D721Med (cell line): ENCODE measurements at places on chromosomes 4 and X.
A peak's percentile ranks its signal among the peaks of the same experiment; 100 is the strongest.

DNA sequence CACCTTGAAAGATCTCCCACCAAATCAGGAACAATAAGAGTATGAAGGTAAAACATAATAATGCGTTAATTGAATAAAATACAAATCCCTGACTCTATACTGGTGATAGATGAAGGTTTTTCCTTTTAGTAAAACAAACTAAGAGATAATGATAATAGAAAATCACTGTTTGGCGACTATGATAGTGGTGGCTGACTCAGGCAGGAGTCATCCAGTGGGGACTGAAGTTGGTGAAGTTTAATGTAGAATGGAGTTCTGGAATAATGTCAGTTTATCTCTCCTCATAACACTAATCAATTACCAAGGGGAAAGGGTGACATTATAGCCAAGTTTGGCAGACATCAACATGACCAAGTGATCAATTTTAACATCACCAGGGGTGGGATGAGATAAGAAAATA lies 21.3 kb downstream of the ABCG2 start:
- DNase-seq, result no peak

- DNase-seq, result no peak
Observed at GRCh38 chr4:48698029-48698971, 81.8 kb downstream of the FRYL start.

DNA sequence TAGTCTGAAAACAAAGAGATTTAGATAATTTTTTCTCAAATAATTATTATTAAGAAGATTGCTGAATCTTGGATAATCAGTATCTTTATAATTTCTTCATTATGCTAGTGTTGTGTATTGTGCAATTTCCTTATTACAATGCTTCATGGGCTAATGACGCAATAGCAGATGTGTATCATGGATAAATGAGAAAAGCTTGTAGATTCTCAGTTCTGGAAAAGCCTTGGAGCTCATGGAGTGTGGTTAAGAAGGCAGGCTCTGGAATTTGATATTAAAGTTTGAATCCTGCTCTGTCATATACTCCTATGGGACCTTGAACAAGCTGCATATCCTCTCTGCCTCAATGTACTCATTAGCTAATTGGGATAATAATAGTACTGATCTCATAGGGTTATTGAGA lies 18.9 kb upstream of the CXCL8 start:
- DNase-seq, result no peak

DNA sequence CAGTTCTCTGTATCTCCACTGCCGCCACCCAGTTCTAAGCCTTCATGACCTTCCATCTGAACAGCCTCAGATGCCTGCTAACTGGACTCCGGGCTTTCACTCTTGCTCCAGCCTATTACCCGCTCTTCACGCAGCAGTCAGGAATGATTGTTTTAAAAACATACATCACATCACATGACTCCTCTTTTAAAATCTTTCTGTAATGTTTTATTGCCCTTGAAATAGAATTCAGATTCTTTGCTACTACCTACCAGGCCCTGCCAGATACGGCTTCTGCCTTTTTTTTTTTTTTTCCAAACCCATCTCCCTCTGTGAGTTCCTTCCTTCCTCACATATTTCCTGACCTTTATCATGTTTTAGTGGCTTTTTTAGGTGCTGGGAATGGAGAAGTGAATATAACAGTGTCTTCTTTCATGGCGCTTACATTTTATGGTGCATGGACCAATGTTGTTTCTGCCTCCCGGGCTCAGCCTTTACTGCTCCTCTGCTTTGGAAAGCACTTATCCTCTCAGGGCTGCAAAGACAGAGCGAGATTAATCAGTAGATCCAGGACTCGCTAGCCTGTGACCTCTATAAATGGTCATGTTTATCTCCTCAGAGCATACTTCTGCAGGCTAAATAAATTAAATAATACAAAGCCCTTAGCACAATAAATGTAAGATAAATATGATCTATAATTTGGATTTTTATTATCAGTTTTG lies 58.0 kb downstream of the FBXO8 start:
- no peak for DNase-seq

DNA sequence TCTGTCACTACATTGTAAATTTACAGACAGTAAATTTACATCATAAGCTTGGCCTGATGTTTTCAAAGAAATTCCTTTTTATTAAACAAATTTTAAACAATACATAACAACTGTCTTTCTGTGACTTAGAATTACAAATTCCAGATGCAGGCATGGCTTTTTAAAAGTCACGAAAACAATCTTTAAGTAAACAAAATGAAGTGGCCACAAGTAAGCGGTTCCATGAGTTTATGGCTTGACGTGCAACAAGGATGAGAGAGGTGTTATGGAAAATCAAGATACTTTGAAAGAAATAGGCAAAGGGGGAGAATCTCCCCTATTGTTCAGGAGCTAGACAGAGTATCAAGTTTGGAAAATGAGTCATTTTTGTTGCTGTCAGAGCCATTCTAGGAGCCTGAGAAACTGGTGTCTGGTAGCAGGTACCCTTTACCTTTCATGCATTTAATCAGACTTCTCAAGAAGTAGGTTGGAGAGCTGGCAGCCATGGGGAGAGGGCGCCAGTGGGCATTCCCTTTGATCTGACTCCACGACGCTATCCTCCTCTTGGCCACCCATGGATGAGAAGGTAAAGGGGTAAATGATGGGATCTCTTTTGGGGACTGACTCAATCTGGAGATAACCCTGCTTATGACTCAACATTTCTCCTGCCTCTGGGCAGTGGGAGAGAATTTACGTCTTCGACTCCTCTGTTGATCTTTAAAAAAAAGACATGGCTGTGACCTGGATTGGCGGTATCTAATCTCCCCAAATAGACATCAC lies 217.2 kb downstream of the SPRY1 start:
- DNase-seq, result no peak

DNA sequence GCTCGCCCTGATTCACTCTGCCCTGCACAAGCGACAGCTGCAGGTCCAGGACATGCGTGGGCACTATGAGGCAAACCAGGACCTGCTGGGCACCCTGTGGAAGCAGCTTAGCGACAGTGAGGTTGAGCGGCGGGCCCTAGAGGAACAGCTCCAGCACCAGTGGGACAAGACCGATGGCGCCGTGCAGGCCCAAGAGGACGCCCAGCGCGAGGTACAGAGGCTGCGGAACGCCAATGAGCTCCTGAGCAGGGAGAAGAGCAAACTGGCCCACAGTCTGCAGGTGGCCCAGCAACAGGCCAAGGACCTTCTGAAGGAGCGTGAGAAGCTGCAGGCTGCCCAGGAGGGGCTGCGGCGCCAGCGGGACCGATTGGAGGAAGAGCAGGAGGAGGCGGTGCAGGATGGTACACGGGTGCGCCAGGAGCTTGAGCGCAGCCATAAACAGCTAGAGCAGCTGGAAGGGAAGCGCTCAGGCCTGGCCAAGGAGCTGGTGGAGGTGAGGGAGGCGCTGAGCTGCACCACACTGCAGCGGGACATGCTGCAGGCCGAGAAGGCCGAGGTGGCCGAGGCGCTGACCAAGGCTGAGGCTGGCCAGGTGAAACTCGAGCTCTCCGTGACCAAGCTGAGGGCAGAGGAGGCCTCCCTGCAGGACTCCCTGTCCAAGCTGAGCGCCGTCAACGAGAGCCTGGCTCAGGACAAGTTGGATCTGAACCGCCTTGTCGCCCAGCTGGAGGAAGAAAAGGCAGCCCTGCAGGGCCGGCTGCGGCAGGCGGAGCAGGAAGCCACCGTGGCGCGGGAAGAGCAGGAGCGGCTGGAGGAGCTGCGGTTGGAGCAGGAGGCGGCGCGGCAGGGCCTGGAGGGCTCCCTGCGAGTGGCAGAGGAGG lies 12.8 kb downstream of the SMIM10L2A start:
- no peak for DNase-seq

GRCh38 chr4:8910100-8910821 lies 38.6 kb upstream of the HMX1 start:
- no peak for DNase-seq

- DNase-seq, result no peak
Observed at GRCh38 chr4:186958726-186959350, 235.2 kb upstream of the FAT1 start.

DNA sequence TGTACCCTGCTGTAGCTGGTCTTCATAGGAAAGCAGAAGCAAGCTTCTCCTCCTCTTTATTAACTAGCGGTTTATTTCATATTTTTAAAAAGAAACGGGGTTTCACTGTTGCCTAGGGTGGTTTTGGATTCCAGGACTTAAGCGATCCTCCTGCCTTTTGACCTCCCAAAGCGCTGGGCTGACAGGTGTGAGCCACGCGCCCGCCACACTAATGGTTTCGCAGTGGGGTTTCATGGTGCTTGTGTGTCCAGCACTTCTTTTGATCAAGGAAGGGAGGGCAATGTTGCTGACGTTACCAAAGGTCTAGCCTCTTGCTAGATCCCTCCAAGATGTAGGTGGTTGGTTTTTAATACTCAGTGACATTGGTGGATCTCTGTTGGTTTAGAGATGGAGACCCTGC lies 1.4 kb downstream of the MAEA start:
- DNase-seq, result no peak

GRCh38 chr4:109025471-109026076 lies 262.7 kb upstream of the ETNPPL start:
- DNase-seq, result no peak

DNA sequence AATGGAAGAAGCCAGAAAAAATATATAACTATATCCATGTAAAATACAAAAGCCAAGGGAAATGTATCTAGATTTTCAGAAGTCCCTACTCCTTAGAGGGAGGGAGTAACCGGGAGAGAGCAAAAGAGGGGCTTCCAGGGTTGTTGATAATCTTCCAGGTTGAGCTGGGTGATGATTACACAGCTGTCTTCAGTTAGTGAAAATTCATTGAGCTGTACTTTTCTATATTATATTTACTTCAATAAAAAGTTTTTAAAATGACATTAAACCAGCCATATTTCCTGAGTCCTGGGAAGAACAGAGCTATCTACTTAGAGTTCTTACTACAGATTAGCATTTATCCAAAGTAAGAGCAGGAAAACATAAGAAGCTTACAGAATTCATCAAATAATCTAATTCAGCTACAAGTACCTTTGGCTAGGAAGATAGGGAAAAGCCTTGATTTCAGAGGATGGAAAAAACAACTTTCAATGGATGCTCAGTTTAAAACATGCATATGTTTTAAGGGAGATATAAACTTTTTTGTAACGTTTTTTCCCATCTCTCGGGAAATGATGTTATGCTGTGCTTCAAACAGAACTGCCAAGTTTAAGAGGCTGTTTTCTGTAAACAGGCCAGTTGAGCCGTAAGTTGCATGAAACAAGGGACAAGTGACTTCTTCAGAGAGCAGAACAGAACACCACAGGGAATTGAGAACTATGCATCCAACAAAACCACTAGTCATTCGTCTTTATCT lies 204.6 kb downstream of the SCFD2 start:
- DNase-seq, result no peak

DNA sequence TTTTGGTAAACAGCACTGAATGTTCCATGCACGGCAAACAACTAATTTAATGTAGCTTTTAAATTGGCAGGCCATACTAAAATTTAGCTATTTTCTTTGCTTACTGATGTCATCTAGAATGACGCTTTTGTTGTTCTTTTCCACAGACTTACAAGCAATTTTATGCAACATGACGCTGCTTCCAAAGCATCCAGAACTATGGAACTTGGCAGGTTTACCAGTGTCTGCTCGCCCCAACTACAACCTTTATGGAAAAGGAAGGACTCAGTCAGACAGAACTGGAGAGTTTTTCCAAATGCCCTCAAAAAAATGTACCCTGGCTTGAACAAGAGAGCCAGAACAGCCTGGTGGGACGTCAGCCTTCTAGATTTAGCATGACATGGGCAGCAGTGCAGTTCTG lies 58.7 kb downstream of the ANOS1 start:
- DNase-seq, result no peak

DNA sequence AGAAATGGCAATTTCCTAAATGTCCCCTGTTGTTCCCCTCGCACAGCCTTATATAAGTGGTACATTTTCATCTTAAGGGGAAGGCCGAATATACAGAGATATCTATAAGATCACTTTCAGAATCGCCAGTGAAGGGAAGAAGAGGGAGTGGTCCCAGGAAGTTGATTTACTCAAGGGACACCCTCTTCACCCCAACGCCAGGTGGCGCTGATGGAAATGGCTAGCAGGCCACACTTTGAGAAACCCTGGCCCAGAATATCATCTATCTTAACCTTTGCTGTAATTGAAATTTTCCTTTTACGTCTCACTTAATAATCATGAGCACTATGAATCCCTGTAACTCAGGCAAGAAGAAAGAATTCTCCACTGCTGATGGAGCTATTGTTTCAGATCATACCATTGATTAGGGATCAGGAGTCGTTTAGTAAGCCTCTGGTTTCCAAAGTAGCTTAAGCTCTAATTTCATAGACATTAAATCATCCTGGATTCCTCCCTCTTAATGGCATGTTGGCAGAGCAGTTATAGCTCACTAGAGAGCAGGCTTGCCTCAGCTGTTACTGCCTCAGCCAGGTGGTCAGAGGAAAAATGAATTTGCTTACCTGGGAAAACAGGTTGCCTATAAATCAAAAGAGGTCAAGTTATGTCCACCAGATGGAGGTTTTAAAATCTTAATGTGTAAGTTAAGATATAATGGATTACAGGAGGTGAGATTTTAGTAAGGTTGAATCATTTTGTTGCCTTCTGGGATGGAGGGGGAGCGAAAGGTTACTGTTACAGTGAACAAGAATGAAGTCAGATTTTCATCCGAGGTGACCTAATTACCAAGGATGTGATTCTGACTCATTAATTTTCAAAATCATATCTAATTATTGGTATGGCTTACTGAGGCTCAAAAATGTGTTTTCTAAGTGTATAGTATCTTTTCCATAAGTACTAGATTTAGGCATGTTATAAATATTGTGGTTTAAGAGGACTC lies 941.2 kb upstream of the TENM3 start:
- peak; percentile 14 for DNase-seq

- DNase-seq, result no peak
Observed at GRCh38 chr4:123244137-123244536, 152.5 kb upstream of the SPRY1 start.

GRCh38 chr4:133130171-133130570 lies 18.9 kb upstream of the PCDH10 start:
- DNase-seq, result no peak

GRCh38 chrX:23373129-23373804 lies 38.6 kb downstream of the PTCHD1 start:
- no peak for DNase-seq

- DNase-seq, result peak; percentile 28
Observed at GRCh38 chr4:176002007-176002613, 63.5 kb upstream of the WDR17 start.

GRCh38 chr4:19832411-19832810 lies 419.3 kb upstream of the SLIT2 start:
- DNase-seq, result no peak

DNA sequence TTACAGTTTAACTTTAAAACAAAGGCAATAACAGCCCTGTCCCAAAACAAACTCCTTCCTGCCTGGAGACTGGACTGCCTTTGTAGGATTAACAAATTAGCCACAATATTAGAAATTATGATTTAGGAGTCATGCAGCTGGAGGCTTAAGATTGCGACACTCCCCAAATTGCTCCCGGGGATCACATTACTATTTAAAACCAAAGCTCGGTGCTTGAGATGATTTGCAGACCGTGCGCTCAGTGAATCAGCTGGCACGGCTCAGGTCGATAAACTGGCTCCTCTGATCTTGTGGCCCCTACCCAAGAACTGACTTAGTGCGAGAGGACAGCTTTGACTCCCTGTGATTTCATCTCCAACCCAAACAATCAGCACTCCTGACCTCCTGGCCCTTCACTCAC lies 829.3 kb downstream of the NLGN4X start:
- no peak for DNase-seq
